Smooth muscle cell of the brain vasculature (primary cell): ENCODE measurements at places on chromosomes 12 and 14.

- DNase-seq = no peak
Observed at GRCh38 chr14:91861091-91861490, 6.2 kb downstream of the TC2N start.

GRCh38 chr14:102154821-102155549, 15.3 kb downstream of the WDR20 start:
- no peak for DNase-seq

GRCh38 chr12:76250256-76250655, 98.0 kb downstream of the BBS10 start:
- DNase-seq = no peak

- DNase-seq = no peak
Observed at GRCh38 chr12:89762498-89763170, 54.0 kb upstream of the ATP2B1 start.

- no peak for DNase-seq
Observed at GRCh38 chr12:131535779-131536178, 175.1 kb upstream of the SFSWAP start.

GRCh38 chr12:129719416-129719815, 184.4 kb downstream of the TMEM132D start:
- no peak for DNase-seq

- no peak for DNase-seq
Observed at GRCh38 chr14:59161561-59162175, 26.8 kb upstream of the DAAM1 start.

- no peak for DNase-seq
Observed at GRCh38 chr12:1173781-1174617, 183.0 kb downstream of the ERC1 start.

DNA sequence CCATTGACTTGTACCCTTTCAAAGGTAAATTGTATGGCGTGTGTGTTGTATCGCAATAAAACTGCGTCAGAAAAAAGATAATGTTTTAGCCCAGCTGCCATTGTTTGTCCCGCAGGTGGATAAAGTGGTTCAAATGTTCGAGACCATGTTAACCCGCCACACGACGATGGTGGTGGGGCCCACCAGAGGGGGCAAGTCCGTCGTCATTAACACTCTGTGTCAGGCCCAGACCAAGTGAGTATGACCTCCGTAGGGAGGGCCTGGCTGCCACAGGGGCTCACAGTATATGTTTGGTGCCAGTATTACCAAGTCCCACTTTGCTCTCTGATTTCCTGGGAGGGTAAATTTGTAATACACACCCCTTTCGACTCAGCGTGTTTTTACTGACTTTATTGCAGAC, 96.9 kb downstream of the DNAH10 start:
- DNase-seq = no peak

GRCh38 chr14:94135476-94135875, 6.1 kb upstream of the IFI27L2 start:
- no peak for DNase-seq

- no peak for DNase-seq
Observed at GRCh38 chr12:38638401-38638800, 267.0 kb downstream of the CPNE8 start.

DNA sequence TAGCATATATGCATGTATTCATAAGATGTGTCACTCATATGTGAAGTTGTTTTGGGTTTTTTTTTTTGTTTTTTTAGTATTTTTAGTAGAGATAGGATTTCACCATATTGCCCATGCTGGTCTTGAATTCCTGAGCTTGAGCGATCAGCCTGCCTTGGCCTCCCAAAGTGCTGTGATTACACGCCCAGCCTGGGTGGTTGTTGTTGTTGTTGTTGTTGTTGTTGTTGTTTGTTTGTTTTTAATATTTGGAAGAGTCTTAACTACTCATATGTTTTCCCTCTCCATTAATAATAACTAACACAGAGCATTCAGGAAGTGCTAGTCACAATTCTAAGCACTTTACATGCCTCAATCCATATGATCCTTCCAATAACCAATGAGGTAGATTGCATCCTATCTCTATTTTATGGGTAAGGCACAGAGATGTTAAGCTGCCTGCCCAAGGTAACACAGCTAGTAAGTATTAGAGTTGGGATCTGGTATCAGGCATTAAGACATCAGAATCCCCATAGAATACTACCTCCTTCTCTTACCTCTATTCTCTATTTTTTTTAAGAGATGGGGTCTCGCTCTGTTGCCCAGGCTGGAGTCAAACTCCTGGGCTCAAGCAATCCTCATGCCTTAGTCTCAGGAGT, 27.6 kb downstream of the SLC25A21 start:
- DNase-seq = no peak

- no peak for DNase-seq
Observed at GRCh38 chr14:52550661-52551060, 1.6 kb downstream of the TXNDC16 start.

- no peak for DNase-seq
Observed at GRCh38 chr14:67221248-67221981, 19.8 kb upstream of the PALS1 start.

DNA sequence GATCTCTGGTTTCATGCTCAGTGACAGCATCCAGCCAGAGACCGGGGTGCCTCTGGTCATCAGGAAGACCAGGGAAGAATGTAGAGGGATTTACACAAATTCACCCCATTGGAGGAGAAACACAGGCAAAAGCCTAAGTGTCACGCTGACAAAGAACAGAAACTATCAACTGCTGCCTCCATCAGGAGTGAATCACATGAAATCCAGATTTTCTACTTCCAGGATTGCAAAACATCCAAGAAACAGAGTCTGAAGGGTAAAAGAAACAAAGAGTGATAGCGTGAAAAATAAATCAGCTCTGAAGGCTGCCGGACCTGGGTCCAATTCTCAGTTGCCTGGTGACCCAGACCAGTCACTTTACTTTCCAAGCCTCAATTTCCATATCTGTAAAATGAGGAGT, 136.1 kb upstream of the MAP1LC3B2 start:
- DNase-seq = no peak

DNA sequence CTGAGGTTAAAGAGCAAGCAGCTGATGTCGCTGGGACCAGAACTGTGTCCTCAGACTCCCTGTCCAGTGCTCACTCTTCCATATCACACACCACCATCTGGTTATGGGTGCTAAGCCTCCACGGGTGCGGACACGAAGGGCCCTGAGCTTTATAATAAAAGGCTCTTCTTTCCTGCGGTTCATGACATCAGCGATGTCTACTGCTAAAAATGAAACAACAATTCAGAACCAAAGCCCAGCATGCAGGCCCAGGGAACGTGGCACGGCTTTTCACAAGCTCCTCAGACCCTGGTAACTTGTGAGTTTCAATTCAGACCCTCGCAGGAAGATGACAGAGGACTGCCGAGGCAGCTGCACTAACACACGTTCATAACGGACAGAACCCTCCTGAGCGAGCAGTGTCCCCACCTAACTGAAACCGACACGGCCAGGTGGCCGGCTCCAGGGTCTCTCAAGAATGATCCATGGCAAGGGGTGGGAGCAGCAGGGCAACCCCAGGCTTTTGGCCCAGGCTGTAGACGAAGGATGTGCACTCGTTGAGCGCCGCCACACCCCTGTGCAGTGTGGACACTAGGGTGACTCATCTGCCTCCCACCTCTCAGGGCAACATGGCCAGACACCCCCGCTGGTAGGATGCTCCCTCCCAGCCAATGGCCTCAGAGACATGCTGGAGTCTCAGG, 180.3 kb downstream of the CALM1 start:
- DNase-seq = no peak

DNA sequence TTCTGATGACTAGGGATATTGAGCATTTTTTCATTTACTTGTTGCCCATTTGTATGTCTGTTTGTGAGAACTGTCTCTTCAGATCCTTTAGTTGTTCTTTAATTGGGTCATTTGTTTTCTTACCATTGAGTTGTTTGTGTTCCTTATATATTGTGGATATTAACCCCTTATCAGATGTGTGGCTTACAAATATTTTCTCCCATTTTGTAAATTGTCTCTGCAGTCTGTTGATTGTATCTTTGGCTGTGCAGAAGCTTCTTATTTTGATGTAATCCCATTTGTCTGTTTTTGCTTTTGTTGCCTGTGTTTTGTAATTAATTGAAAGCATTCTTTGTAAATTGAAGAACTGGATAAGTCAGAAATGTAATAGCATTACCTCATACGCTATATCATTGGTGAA, 459.1 kb upstream of the FOXG1 start:
- DNase-seq = no peak

DNA sequence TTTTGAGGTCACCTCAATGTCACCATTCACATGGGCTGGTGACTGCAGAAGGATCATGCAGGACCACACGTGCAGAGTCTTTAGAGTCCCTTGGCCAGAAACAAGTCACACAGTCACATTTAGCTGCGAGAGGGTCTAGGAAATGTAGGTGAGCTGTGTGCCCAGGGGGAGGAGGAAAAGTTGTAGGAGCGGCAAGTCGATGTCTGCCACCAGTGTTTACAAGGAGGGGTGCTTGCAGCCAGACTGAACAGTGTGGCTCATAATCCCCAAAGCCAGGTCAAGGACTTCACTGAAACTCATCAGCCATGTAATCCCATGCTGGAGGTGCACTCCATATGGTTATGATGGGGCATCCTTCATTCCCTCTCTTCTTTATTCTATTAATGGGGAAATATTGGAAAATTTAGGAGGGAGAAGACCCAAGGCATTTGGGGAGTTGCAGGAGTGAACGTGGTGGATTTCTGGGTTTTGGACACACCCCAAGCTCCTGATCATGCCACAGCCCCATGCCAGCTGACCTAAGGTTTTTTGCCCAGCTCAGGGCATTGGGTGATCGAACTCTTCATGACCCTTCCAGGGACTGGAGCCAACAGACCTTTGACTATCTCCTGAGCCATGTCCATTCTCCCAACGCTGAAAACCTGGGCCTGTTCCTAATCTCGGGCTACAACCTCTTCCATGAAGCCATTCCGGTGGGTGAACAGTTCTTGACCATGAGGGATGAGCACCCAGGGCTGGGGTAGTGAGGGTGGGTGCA, 7.2 kb downstream of the DAO start:
- no peak for DNase-seq

- no peak for DNase-seq
Observed at GRCh38 chr12:34346372-34347034, 324.2 kb downstream of the ALG10 start.

DNA sequence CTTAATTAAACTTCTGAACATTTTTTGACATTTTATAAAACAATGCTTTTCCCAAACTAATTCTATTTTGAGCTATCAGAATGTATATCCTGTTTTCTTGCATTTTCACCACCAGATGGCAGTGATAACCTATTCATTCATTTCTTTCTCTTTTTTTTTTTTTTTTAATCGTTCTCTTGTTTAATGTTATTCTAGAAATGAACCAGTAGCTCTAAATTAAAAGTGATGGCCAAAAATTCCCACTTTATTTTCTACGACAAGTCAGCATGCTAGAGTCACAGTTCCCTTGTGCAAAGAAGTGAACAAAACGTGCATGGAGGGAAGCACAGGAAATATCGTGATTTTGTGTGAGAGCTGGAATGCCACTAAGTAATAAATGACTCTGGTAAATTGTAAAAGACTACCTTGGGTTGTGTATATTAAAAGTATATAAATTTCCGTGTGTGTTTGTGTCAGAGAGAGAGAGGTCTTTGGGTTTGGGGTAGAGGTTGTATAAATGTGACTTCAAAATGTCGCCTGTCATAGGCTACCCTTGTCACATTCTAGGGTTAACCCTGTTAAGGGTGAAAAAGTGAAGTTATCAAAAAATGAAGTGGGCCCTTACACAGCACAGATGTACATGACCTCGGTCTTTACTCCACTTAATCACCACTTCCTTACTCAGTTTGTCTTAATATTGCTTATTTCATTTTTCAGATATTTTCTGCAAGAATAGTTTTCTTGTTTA, 40.4 kb upstream of the LDHB start:
- DNase-seq = no peak

- DNase-seq = no peak
Observed at GRCh38 chr12:130371296-130371695, 33.6 kb downstream of the PIWIL1 start.

- DNase-seq = no peak
Observed at GRCh38 chr12:86729739-86730138, 473.5 kb upstream of the MGAT4C start.

DNA sequence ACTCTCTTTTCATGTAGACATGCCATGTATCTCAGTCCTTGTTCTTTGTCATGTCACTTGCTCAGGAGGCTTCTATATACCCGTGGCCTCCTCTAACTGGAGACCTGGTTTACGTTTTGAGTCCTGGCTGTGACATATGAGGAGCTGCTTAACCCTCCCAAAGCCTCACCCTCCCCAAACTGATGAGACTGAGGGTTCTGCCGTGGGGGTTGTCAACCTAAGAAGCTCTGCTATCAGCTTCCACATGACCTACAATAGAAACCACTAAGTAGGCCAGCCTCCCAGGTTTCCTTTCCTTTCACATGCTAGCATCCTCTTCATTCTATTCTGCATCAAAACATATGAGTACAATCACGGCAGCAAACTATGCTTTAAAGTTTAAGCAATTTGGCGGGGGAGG, 76.8 kb upstream of the WSCD2 start:
- no peak for DNase-seq

DNA sequence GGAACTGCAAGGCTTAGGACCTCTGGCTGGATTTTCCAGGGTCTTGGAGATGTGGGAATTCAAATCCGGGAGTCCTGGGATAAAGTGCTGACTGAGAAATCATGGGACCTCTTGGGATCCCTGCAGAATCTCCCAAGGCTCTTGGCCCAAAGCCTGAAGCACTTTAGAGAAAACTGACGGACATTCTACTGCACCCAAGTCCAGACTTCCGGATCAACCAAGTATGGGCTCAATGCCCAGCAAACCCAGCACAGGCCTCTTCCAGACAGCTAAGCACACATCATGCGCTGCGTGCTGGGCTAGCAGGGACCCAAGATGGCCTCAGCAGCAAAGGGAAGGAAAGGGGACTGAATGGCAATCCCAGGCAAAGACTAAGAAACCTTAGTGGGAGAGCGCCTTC, 85.0 kb downstream of the ACTN1 start:
- no peak for DNase-seq

DNA sequence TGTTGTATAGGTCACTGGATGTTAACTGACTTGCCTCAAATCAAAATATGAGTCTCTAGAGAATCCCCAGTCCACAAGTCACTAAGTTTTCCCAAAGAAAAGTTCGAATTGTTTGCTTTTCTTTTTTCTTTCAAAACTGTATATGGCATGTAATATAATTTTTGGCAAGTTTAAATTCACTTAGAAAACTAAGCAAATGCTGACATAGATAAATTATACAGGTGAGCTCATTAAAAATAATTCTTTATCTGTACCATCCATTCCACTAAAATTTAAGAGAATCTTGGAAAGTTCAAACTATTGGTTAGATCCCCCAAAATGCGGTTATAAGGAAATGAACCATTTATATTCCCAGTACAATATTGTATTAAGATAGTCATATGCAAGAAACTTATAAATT, 145.6 kb upstream of the AMIGO2 start:
- no peak for DNase-seq

DNA sequence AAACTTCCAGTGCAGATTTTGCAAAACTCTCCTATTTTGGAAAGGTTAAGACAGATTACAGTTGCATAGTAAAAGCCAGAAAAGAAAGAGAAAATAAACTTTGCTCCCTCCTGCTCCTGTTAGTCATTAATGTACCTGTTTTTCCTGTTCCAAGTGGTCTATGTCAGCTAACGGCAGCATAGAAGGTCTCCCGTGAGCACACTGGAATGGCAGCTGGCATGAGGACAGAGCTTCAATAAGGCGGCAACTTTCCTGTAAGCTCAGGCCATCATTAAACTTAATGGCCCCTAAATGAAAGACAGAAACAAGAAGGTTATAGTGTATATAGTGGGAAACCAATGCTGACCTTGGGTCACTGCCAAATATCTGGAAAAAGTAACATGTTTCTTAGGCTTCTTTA, 16.0 kb downstream of the EIF2B2 start:
- no peak for DNase-seq
